ENCODE measurements at places on chromosomes 6 and 20. TPM values are rescaled to one million over a fixed set of nuclear protein-coding genes. Genes with fewer than 3 reads are reported as not detected.
A peak's percentile ranks its signal among the peaks of the same experiment; 100 is the strongest.

Gene HLA-DQA2
- total RNA-seq: not detected

Gene TRIM27
- 53.0 TPM for total RNA-seq

Gene HRH3
- 0.10 TPM for total RNA-seq

GRCh38 chr6:24249926-24250325 lies 107.9 kb downstream of the DCDC2 start:
- no peak overlapping the region for H3K27ac ChIP-seq
- DNase-seq: no peak
- no peak overlapping the region for H3K4me3 ChIP-seq
- no peaks in the 10 kb centered on the region for H3K36me3 ChIP-seq

Gene C4A
- 8.1 TPM for total RNA-seq

- no peaks in the 10 kb centered on the region for H3K36me3 ChIP-seq
- no peaks in the 10 kb centered on the region for H3K27me3 ChIP-seq
- no peak overlapping the region for H3K4me3 ChIP-seq
- no peak for DNase-seq
- no peak overlapping the region for H3K27ac ChIP-seq
- peaks cover 78% of the 10 kb centered on the region for H3K4me1 ChIP-seq
Measured at GRCh38 chr20:17648791-17649730, 33.0 kb downstream of the RRBP1 start.

Gene RAET1L
- total RNA-seq: not detected

DNA sequence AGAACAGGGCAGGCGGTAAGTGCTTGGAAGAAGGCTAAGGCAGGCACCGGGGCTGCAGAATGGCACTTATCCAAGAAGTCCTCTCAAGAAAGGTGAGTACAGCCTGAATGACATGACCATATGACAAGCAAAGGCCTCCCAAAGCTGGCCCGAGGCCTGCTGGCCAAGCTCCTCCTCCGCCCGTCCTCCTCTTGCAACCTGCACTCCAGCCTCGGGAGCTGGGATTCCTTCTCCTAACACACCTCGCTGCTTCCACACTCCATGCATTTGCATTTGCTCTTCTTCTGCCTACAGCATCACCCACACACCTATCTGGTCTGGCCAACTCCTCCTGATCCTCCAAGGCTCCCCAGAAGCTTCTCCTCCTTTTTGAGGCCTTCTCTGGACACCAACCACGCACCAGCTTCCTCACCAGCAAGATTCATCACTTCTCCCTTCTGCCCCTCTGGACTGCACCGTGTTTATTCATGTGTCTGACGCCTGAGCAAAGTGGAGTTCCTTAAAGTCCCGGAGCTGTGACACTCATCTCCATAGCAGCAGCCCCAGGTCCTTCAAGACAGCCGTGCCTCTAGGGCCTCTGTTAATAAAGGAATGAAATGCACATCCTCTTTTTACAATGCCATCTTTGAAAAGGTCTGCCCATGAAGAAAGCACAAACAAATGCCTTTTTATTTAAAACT lies 32.3 kb downstream of the CNKSR3 start:
- H3K36me3 ChIP-seq: no peaks in the 10 kb centered on the region
- H3K4me1 ChIP-seq: peaks cover 36% of the 10 kb centered on the region
- DNase-seq: no peak
- no peak overlapping the region for H3K27ac ChIP-seq
- no peaks in the 10 kb centered on the region for H3K27me3 ChIP-seq
- no peak overlapping the region for H3K4me3 ChIP-seq

GRCh38 chr6:40077315-40077714 lies 143.1 kb upstream of the MOCS1 start:
- H3K4me1 ChIP-seq: no peaks in the 10 kb centered on the region
- no peaks in the 10 kb centered on the region for H3K36me3 ChIP-seq
- no peak overlapping the region for H3K4me3 ChIP-seq
- H3K27me3 ChIP-seq: no peaks in the 10 kb centered on the region

GRCh38 chr20:49909499-49910339 lies 5.6 kb downstream of the SPATA2 start:
- peaks cover 5% of the 10 kb centered on the region for H3K36me3 ChIP-seq

Gene C6orf52
- total RNA-seq: 6.5 TPM

GRCh38 chr20:1435337-1435699 lies 31.3 kb downstream of the NSFL1C start:
- H3K4me3 ChIP-seq: no peak overlapping the region
- peak overlapping the region; percentile 69 for H3K27ac ChIP-seq
- H3K36me3 ChIP-seq: no peaks in the 10 kb centered on the region
- DNase-seq: no peak
- H3K4me1 ChIP-seq: peaks cover 10% of the 10 kb centered on the region

DNA sequence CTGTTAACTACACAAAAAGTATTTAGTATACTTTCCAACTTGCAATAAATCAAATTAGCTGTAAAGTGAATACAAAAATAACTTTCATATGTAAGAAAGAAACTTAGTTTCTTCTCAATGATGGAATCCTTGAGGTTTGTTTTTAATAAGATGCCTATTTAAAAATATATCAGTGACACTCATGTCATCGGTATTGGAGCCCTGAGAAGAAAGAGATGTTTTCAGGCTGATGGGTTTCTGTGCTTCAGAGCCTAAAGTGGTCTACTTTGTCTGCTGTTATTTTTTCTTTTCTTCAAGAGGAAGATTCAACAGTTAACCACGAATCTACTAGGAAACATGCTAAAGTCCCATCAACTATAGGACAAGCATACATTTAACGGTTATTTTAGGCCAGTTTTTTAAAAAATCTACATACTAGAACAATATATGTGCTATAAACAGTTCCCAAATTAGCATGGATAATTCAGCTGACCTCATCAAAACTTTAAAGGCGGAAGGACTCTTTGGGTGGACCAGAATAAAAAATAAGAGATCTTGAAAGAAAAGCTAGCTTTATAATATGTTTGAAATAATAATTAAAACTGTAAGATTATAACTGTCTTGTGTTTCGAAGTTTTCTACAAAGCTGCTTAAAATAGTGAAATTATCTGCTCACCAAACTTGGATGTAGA lies 147.0 kb upstream of the SAMD5 start:
- H3K27ac ChIP-seq: no peak overlapping the region
- peaks cover 42% of the 10 kb centered on the region for H3K36me3 ChIP-seq
- H3K4me1 ChIP-seq: no peaks in the 10 kb centered on the region
- no peak for DNase-seq
- H3K27me3 ChIP-seq: no peaks in the 10 kb centered on the region
- no peak overlapping the region for H3K4me3 ChIP-seq

- no peak for DNase-seq
- H3K27me3 ChIP-seq: no peaks in the 10 kb centered on the region
- H3K4me3 ChIP-seq: no peak overlapping the region
- H3K27ac ChIP-seq: no peak overlapping the region
- no peaks in the 10 kb centered on the region for H3K36me3 ChIP-seq
Measured at GRCh38 chr20:1871807-1872458, 23.3 kb upstream of the SIRPA start.

DNA sequence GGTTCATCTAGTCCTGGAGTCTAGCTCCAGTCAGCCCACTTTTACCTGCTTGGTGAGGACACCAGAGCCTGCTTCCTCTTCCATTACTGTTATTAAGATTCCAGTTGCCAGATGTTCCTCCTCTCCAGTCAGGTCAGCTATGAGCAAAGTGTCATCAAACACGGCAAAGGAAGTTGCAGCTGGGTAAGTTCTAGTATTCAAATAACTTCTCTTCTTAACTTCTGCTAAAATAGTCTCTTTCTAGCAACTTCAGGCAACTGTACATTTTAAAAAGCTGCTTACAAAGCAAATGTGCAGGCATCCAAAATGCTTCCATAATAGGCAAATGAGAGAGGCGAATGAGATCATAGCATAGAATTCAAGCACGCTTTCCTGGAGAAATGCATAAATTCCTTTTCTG lies 18.4 kb upstream of the MRPS18A start:
- no peak overlapping the region for H3K27ac ChIP-seq
- H3K27me3 ChIP-seq: no peaks in the 10 kb centered on the region
- H3K36me3 ChIP-seq: no peaks in the 10 kb centered on the region

DNA sequence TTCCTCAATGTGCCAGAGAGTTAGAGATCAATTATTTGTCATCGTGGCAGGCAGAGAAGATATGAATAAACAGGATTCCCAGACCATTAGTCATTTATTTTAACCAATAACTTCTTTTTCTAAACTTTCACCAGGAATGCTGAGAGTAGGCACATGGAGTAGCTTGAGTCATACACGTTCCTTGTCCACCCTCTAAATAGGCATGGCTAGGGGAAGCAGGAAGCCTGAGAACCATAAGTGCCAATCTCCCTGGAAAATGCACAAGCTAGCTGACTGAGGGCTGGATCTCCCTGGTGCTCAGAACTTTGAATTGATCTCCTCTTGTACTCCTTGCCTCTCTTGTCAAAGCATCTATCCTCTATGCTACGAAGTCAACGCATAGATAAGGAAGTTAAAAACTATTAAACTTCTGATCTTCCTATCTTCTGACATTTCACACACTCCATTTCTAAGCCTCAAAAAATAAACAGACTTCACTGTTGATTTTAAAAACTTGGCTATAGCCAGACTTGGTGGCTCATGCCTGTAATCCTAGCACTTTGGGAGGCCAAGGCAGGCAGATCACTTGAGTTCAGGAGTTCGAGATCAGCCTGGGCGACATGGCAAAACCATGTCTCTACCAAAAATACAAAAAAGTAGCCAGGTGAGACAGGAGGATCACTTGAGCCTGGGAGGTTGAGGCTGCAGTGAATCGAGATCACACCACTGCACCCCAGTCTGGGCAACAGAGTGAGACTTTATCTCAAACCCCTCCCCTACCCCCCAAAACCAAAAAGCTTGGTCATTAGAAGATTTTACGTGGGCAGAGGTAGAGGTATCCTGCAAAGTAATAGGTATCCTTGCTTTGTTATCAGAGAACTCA lies 11.8 kb downstream of the ADTRP start:
- DNase-seq: no peak
- no peaks in the 10 kb centered on the region for H3K36me3 ChIP-seq
- no peak overlapping the region for H3K4me3 ChIP-seq

GRCh38 chr20:59591061-59591460 lies 13.3 kb upstream of the PHACTR3 start:
- H3K4me1 ChIP-seq: no peaks in the 10 kb centered on the region
- no peak overlapping the region for H3K27ac ChIP-seq
- DNase-seq: no peak

DNA sequence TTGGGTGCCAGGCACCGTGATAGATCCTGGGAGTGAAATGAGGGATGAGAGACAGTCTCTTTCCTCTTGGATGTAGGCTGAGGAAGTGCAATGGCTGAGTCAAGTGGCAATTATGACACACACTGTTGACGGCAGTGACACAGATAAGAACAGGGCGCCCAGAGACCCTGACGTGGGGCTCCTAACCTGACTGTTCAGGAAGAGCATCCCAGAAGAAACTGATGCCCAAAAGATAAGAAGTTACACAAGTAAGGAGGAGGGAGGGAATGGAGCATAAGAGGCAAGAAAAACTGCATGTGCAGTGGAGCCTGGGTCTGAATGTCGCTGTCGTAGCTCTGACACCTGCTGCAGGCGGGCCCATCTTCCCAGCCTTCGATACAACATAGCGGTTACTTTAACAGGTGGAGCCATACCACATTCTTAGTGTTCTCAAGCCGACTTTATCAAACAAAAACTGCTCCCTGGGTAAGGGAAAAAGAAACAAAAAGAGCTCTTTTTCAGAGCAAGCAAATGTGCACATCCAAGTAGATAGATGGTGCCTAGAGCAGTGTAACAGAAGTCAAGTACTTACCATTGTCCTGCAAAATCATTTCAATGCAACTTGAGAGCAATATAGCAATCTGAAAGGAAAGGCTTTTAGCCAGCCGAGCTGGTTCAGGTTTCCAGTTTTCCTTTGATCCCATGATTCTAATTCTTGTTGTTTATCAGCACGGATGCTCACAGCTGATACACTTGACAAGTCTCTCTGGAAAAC lies 463.9 kb upstream of the JARID2 start:
- H3K27ac ChIP-seq: no peak overlapping the region
- H3K36me3 ChIP-seq: no peaks in the 10 kb centered on the region
- no peak for DNase-seq
- no peak overlapping the region for H3K4me3 ChIP-seq
- H3K27me3 ChIP-seq: no peaks in the 10 kb centered on the region

- peak overlapping the region; percentile 74 for H3K4me3 ChIP-seq
- no peaks in the 10 kb centered on the region for H3K27me3 ChIP-seq
- H3K27ac ChIP-seq: peak overlapping the region; percentile 91
Measured at GRCh38 chr20:33672426-33673113, 1.7 kb downstream of the NECAB3 start.

DNA sequence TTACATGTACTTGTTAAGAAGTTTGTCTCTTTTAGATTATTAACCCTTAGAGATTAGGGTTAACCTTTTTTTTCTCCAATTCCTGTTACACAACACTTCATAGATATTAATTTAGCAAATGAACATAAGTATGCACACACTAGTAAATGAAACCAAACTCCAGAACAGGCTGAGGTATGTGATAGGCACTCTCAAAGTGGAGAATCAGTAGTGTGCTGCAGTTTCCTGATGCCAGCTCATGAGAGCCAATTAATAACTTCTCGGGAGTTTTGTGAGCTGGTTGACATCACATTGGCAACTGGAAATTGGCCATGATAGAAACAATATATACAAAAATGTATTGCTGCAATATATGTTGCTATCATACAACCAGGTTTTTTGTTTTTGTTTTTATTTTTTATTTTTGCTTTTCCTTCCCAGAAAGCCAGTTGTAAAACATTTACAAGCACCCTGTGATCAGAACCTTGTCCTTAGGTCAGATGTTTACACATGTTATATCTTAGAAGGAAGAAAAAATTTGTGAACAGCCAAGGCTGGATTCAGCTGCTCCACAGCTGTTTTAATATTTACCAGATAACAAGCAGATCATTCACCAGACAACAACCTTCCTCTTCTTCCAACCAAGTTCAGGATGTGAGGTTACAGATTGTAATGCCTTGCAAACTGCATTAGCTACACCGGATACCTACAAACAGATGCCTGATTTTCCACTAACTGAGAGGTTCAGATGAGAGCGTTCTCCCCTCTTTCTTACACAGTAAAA lies 42.4 kb upstream of the ECHDC1 start:
- DNase-seq: no peak
- H3K36me3 ChIP-seq: no peaks in the 10 kb centered on the region
- H3K4me3 ChIP-seq: no peak overlapping the region
- no peaks in the 10 kb centered on the region for H3K27me3 ChIP-seq

- no peaks in the 10 kb centered on the region for H3K27me3 ChIP-seq
- DNase-seq: no peak
- H3K4me1 ChIP-seq: peaks cover 16% of the 10 kb centered on the region
- H3K27ac ChIP-seq: peak overlapping the region; percentile 70
- H3K36me3 ChIP-seq: no peaks in the 10 kb centered on the region
Measured at GRCh38 chr6:29961966-29962365, 19.6 kb downstream of the HLA-A start.

GRCh38 chr6:36285187-36285671 lies 15.4 kb downstream of the PNPLA1 start:
- no peak for DNase-seq
- H3K4me1 ChIP-seq: no peaks in the 10 kb centered on the region
- H3K27me3 ChIP-seq: peaks cover 10% of the 10 kb centered on the region
- no peak overlapping the region for H3K27ac ChIP-seq
- H3K36me3 ChIP-seq: no peaks in the 10 kb centered on the region

- no peak for DNase-seq
- H3K4me3 ChIP-seq: no peak overlapping the region
- peaks cover 4% of the 10 kb centered on the region for H3K36me3 ChIP-seq
- peaks cover 6% of the 10 kb centered on the region for H3K4me1 ChIP-seq
Measured at GRCh38 chr6:100719883-100720682, 161.0 kb downstream of the ASCC3 start.

Data from Panc1 (cell line).